Cortex of kidney (tissue), 1 donor: ENCODE measurements at places on chromosomes 3 and 15.

DNA sequence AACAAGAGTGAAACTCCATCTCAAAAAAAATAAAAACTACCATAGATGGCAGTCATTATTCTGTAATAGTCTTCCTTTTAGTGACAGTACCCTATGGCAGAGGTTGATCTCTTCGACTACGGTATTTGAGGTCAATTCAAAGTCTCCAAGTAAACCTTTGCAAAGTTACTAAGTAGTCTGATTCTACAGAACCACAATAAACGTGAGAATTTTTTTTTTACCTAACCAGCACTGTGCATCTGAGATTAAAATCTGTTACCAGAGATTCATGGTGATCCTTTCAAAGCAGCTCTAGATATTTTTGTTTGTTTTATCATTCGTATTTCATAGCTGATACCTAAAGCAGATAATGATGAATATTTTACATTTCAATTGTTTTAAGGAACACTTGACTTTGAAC is 86.6 kb upstream of the CHD2 start:
- DNase-seq, result no peak

GRCh38 chr3:10404876-10405275 is 84.0 kb upstream of the SEC13 start:
- DNase-seq, result no peak

GRCh38 chr3:187804745-187805121 is 59.5 kb upstream of the BCL6 start:
- DNase-seq, result no peak

DNA sequence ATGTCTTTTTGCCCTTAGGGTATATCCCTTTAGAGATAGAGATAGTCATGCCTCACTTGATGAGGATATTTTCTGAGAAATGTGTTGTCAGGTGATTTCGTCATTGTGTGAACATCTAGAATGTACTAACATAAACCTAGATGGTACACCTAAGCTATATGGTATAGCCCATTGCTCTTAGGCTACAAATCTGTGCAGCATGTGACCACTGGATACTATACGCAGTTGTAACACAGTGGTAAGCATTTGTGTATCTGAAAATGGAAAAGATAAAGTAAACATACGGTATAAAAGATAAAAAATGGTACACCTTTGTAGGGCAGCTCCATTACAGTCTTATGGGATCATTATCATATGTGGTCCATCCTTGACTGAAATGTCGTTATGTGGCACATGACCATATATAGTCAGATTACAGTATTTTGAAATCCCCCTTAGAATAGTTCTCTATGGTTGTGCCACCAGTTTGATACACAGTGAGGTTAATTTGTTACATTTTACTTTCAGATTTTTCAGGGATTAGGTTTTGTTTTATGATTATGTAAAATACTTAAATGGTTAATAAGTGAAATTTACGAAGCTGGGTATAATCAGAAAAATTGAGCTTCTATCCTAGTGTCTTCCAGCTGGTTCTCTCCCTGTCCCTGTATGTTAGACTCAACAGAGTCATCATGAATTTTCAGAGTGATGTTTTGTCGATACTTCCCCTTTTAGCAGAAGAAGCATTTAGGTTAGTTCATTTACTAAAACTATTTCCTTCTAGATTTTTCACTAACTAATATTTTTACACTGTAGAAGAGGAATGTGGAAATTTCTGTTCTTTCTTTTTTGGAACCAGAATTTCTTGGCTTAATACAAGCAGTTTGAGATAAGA is 12.8 kb downstream of the SETD5 start:
- DNase-seq, result no peak

- DNase-seq, result no peak
Observed at GRCh38 chr15:44535523-44536301, 1.2 kb upstream of the EIF3J start.

- no peak for DNase-seq
Observed at GRCh38 chr15:83105440-83105839, 2.0 kb upstream of the TM6SF1 start.

DNA sequence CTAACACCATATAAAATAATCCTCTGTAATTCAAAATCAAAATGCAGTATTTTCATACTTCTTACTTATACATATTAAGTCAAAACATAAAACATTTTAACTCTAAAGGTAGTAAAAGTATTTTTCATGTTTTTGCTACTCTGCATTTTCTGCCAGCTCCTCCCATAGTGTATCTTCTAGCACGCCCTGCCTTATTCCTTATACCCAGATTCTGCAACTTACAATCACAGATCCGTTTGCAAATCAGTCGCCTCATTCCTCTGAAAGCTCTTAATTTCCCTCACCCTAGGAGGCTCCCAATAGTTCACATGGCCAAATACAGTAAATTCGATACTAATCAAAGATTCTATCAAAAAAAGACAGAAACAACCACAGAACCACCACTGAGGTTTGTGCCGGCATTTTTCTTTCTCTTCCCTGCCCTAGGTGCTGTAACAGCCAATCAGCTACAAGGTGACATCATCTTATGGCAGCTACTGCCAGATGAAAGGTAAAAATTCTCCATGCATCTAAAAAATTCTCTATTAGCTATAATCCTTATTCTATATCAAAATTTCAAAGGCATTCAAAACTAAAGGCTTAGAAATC is 72.9 kb downstream of the CLASP2 start:
- no peak for DNase-seq

GRCh38 chr3:143835312-143835711 is 13.0 kb downstream of the SLC9A9 start:
- no peak for DNase-seq

GRCh38 chr15:70932397-70932796 is 39.8 kb downstream of the LRRC49 start:
- DNase-seq, result no peak

- DNase-seq, result no peak
Observed at GRCh38 chr15:90489514-90489913, 40.2 kb upstream of the CRTC3 start.

GRCh38 chr15:64461721-64462162 is 1.4 kb downstream of the ZNF609 start:
- DNase-seq, result no peak

DNA sequence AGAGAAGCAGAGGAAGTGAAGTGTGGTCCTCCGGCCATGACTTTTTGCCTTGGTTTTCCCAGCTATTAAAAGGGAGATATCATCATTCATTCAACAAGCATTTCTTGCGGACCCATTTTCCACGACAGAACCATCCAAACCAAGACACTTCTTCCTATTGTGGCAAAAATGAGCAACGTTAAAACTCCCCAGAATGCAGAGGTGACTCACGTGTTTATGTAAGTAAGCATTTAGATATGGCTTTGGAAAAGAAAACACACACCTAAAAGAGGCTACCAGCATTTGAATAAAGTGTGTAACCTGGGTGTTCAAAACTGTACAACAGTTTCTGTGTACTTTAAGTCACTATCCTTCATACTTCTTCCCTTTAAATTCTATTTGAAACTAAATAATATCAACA is 181.3 kb downstream of the RORA start:
- no peak for DNase-seq

- DNase-seq, result no peak
Observed at GRCh38 chr3:39147711-39148434, 5.5 kb downstream of the CSRNP1 start.

GRCh38 chr3:61681636-61682035 is 120.3 kb downstream of the PTPRG start:
- DNase-seq, result no peak

GRCh38 chr3:166435469-166436057 is 598.3 kb upstream of the BCHE start:
- no peak for DNase-seq

DNA sequence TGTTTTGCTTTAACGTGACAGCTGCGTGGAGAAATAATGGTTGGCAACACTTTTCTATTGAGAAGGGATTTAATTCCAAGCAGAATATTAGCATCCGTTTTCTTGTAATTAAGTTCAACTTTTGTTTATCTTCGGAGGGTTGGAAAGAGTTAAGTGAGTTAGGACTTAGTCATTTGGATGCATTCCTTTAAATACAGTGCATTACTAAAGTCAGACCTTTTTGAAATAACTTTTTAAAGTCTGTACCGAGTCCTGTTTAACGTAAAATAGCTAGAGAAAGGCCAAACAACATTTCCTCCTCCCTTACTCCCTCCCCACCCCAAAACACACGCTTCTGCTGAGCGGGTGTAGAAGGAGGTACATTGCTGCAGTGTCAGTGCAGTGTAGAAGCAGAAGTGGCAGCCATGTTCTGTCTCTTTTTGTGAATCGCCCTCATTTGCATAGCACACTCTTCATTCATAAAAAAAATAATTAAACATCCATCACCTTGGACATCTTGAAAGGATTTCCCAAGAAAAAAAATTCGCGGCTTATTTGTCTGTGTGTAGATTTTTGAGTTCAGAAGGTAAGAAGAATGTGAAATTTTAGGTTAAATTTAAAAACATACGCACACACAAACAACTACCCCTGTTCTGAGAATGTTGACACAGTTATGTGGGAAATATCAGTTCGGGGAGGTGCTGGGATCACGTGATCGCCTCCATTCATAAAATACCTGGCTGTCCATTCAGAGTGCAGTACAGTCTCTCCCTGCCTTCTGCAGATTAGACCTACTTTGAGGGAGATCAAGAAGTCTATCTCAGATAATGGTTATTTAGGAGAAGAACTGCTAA is 1.6 kb downstream of the SPRED1 start:
- DNase-seq, result no peak

DNA sequence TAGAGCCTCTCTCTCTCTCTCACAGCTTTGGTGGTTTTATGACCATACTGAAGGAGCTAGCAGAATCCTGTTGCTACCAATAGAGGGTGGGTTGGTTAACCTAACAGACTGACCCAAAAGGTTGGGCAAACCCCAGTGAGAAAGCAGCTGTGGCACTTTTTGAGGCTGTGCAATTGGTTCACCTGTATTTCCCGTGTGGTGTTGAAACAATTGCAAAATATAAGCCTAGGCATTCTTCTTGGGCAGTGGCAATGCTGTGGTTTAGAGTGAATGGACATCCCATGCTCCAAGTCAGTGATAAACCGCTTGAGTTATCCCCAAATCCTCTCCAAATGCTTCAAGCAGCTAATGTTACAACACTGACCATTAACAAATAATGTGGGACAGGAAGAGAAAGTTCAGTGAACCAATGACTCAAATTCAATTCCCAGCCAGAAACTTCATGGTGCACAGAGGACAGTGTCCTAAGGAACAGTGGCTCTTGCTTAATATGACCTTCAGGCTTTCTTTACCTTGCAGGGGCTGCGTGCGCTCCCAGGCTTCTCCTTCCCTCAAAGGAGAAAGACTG is 261.9 kb upstream of the ICE2 start:
- no peak for DNase-seq

DNA sequence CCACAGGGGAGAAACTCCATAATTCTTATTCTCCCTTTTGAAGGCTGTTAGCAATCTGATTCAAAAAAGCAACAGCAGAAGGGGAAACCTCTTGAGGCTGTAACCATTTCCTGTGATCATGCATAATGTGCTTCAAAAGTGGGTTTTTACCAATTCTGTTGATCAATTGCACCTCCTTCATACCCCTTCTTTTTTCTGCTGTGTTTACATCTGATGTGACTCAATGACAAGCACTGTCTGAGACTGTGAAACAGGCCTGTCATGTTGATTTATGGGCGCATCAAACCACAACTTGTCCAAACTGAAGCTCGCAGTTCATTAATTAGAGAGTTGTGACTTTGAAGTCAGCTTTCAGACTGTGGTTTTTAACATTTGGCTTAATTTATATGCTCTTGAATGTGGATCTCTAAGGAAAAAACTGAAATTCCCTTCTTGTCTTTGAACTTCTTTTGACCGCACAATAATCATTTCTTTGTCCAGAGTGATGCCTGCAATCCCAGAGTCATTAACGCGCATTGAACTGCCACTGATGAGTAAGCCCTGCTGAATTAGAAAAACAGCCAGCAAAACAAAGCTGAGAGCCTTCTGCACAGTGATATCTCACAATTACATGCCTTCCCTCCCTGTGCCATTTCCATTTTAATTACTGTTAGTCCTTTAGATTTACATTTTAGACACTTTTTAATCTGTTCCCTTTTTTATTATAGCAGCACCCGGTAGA is 532.8 kb downstream of the FOXP1 start:
- no peak for DNase-seq

- no peak for DNase-seq
Observed at GRCh38 chr3:13329746-13330145, 90.4 kb downstream of the NUP210 start.

GRCh38 chr3:177300039-177300833 is 103.0 kb upstream of the TBL1XR1 start:
- DNase-seq, result no peak

DNA sequence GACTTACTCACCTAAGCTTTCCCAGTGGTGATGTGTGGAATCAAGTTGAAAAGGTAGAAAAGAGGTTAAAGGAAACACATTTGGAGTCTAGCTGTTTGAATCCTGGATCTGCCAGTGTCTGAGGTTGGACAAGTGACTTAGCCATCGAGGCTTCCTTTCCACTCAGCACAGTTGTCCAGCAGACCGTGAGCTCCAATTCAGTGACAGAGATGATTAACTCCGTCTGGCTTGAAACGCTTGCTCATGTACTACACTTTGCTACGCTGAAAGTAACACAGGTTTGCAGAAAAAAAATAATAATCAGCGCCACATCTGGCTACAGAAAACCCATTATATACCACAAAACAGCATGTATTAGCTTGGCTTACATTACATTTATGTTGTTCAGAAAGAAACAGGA is 364.9 kb upstream of the MCTP2 start:
- DNase-seq, result no peak

DNA sequence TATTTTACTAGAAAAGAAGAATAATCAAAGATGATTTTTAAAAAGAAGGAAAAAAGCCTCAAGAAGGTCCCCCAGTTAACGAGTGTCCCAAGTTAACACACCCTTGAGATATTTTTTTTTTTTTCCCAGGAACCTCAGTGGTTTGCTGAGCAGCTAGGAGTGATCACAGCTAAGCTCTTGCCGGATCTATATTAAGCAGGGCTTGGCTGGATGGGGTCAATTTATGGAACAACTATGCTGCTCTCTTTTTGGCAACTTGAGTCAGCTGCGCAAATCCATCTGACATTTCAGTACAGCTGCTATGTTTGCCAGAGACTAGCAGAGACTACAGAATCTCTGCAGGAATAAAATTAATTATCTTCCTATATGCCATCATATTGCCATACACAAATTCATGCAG is at the start of gene LMOD3:
Gene LMOD3 (minus strand): TSS at position 193 of the 400 bp plus-strand sequence. CDS start 209 bp downstream, outside the sequence.
- DNase-seq, result no peak

DNA sequence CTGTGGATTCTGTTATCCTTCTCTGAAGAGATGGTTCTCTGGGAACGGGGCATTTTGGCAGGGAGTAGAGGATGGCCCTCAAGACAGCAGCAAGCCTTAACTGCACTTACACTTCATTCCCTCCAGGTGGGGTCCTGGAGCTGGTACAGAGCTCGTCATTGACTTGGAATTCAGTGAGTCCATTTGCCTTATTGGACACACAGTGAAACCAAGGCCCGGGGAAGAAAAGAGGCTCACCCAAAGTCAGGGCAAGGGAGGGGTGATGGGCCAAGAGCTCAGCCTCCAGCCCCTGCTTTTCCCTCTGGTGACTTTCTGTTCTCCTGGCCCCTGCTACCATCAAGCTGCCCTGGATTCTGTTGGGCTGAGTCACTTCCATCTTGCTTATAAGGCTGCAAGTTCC is 125.6 kb downstream of the ETFA start:
- DNase-seq, result no peak

DNA sequence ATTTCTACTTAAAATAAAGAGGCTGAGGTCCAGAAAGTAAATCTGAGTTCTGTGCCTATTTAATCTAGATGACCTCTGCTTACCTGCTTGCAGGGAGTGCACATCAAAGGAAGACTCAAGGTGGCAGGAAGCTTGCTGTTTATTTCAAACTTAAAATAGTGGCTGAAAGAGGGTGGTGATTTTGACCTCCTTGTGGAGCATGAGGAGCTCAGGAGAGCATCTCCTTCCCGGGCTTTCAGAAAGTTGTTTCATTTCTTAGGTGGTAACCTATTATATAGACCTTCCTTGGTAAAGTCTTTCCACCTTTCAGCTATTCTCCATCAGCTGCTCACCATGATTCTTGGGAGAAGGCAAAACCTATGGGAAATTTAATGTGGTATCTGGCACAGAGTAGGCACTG is 494 bp downstream of the GCSAM start:
- no peak for DNase-seq
